ENCODE measurements at places on chromosomes 7 and 10.

DNA sequence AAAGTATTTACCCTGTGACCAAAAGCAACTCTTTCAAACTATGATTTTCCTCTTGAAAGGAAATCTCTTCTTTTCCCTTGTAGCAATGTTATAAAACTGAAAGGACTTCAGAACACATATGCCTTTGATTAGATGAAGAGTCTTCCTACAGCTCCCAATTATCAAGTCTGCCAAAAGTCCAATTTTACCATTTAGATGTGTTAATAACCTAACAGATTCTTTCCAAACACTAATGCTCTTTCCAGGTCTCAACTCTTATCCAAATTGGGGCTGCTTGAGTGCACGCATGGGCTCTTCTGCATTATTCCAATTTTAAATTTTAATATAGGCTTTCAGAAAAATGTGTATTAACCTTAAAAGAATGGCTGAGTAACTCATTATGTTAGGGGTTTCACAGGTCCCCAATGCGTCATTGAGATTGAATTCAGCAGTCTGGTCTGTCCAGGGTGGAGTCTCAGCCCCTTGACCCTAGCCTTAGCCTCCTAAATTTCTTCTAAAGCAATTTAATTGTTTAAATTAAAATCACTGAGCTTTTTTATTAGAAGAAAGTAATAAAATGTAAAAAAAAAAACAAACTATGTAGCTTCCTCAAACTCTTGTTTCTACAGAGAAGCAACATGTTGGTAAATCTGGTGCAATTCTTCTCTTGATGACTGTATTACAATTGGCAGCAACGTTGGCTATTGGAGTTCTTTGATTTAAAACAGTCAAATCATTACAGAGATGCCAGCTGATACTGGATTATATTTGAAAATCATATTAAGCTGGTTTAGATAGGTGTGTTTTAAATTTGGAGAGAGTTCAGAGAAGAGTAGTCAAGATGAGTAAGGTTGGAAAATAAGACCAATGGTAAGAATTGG is 170.4 kb downstream of the DKK1 start:
- DNase-seq = no peak

DNA sequence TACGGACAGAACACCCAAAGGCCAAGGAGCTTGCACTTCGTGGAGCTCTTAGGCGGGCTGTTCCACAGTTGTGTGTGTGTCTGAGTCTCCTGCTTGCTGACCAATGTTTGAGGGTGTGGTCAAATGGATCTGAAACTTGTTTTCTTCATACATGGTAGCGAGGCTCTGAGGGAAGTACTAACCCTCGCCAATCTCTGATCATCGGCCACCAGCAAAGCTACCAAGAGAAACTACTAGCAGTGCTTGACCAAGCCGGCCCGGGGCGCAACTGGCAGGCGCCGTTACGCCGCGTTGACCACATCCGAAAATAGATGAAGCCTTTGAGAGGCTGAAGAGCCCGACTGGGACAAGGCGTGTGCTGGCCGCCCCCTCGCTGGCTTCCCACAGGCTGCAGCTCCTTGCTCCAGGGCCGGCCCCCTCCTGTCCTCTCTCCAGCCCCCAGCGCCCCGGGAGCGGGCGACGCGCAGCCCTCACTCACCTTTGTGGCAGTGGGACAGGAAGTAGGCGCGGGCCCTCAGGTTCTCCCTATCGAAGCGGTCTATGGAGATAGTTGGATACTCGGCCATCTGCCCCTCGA is 384 bp downstream of the DCLRE1C start:
- no peak for DNase-seq

GRCh38 chr7:50349399-50349798 is 44.9 kb downstream of the IKZF1 start:
- no peak for DNase-seq

GRCh38 chr7:91264924-91265681 is 870 bp downstream of the FZD1 start:
- no peak for DNase-seq

GRCh38 chr10:25934621-25935139 is 651 bp downstream of the MYO3A start:
- DNase-seq = no peak

GRCh38 chr10:35340975-35341374 is 4.7 kb downstream of the CCNY start:
- DNase-seq = no peak

DNA sequence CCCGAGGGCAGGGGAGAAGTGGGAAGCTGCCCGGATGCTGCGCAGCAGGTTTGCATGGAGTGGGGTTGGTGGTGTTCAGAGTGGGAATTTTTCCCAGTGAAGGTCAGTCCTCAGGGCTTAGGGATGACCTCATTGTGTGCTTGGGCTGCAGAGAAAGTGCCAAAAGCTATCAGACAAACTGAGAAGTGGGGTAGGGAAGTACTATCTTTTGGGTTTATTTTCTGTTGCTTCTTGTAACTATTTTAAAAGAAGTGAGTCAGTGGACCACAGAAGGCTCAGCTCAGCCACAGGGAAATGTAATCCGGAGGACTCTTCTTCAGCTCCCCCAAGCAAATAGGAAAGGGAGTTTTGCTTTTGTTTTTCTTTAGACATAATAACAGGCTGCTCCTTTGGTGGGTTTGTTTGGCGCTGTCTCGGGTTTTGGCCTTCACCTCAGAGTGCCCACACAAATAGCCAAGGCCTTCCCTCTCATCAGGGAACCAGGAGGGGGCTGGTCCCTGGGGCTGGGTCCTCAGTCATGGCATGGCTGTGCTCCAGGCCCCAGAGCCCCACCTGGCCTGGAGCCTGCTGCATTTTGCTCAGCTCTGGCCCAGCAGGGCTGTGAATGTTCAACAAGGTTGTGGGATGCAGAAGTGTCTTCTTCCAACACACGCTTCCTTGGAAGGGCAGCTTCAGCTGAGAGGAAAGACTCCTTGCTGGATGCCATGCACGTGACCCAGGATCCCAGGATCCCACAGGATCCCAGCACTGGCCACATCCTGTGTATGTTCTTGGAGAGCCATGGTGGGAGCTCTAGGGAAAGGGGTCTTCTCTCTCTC is 5.4 kb upstream of the FAM170B start:
- DNase-seq = no peak

DNA sequence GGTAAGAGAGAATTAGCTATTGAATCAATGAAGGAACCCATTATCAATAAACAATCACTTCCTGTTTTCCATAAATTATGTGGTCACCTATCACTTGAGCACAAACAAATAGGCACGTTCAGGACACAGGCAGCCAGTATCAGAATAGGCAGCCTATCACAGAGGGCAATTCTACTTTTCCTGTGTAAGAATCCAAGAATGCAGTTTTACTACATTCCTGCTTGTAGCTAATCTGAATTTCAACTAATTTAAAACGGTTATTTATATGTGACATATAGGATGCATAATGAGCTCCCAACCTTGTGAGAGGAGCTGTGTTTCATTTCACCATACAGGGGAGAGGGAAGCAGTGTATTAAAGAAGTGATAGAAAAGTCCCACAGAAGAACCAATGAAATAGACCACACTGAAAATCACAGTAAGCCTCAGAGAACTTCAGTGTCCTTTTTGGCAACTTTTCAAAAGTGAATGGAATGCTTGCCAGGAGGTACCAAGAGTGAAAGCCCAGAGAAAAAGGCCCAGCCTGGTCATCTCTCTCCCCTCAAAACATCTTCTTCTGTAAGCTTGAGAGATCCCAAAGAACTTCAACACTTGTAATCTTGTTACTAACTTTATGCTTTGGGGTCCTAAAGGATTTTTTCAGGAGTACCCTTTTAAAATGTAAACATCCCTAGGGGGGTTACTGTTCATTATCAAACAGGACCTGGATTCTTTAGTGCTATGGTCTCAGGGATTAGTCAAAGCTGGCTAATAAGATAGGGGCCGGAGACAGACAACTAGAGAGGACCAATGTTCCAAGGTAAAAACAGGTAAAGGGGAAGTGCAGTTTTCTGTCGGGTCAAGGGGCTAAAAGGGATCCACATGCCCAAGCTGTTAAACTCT is 1.3 kb downstream of the IMMP2L start:
- DNase-seq = no peak

DNA sequence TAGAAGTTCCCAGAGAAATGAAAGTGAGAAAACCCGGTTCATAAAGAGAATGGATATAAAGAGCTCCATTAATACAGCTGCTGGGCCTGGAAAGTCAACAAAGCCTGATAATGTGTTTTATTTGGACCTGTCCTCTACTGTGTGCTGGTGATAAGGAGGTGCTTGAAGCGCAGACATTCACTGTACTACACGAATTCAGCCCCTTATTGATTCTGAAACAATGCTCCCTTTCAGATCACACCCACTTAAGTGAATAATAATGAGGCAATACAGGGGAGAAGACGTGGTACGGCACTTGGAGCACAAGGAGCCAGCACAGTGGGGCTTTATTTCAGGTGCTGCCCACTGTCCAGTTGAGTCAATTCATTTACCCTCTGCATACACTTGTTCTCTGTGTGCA is 260.8 kb downstream of the FGFR2 start:
- no peak for DNase-seq

DNA sequence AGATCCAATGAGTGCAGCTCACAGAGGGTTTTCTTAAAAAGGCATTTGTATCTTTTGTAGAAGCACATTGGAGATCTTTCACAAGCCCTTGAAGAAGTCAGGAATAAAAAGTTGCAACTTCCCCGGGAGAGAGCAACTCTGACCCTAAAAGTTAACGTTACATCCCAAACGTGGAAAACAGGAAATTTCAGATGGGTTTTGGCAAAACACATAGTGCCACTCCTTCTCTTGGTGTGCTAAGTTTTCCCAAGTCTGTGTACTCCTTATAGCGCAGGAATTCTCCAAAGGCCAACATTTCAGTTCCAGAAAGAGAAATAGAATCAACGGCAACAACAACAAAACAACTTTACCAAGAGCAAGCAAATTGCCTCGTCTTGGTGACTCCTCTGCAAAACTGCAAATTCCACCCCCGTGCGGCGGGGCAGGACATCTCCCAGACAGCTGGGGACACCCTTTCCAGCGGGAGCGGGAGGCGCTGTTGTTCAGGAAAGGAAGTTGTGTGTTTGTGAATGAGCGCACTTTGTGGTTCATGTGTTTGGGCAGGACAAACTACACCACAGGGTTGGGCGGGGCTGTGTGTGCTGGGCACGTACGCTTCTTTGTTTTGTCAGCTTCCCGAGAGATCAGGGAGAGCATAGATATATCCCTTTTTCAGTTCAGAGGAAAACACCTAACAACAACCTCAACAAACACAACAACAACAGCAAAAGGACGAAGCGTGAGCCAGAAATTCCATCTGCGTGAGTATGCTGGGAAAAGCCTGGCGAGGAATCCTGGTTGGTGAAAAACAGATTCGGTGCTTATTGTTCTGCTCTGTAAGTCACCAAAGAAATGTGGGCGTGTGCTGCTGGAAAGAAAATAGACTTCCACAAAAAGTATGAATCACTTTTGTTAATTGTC is 294.7 kb upstream of the PITRM1 start:
- DNase-seq = no peak

DNA sequence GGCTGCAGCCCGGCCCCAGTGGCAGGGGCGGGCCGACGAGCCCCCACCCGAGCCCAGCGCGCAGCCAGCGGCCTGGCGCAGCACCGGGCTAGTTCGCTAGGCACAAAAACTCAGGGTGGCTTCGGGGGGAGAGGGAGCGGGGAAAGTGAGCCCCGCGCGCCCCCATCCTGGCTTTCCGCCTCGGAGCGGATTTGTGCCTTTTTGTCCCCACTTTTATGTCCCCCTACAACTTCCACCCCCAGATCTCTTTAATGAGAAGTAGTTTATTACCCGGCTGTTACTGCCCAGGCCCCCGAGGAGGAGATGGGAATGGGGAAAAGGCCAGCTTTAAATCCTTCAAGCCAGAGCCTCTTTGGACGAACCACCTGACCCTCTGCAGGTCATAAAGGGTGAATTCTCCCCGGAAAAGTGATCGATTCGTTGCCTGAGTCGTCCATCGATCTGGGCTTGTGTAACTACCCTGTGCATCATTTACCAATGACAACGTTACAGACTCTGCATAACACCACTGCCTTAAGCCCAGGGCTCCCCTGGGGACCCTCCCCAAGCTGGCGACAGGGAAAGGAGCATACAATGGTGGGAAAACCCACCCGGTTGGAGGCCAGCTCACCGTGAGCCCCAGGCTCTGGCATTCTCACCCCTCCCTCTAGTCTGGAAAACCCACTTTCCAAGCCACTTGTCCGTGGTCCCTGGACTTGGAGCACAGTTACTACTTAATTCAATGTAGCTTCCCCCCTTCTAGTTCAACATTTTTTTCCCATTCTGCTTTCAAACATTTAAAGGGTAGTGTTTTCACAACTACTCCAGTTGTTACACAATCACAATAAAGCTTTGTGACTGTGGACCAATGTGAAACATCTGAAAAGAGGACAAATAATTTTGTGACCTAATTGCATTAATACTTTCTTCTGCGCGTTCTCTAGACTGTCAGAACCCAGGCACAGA is 748 bp upstream of the SH3PXD2A start:
- DNase-seq = no peak

DNA sequence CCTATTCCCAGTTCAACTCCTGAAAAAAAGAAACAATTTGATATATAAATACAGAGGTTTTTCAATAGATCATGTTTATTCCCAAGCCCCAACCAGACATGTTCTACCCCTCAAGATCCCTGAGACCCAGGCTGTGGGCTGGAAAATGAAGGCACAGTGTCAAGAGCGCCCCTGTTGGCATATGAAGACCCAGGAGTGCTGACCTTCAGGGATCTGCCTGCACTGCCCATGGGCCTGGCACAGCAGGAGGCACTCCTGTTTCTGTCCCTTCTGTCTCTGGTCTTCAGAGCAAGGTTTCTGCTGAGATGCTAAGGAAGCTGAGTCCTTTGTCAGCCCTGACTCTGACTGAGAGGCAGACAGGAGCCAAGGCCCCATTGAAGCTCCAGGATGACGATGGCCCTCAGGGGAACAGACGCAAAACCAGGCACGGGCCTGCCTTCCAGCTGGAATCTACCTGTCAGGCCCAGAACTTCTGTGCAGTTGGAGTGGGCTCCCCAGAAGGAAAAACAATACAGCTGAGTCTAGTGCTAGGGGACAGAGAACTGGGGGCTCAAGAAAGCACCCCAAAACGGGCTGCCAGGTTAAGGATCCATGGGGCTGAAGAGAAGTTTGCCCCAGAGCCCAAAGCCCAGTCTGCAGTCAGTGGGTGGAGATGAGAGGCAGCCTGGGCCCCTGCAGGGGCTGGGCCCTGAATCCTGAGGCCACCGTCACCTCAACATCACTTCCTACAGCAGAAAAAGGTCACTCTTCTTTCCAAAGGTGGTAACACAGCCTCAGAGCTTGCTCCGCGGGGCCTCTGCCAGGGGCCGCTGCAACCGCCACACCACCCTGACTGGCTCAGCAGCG is 6.7 kb upstream of the AIFM2 start:
- DNase-seq = no peak

GRCh38 chr10:132703419-132704007 is 82.4 kb downstream of the NKX6-2 start:
- DNase-seq = no peak

DNA sequence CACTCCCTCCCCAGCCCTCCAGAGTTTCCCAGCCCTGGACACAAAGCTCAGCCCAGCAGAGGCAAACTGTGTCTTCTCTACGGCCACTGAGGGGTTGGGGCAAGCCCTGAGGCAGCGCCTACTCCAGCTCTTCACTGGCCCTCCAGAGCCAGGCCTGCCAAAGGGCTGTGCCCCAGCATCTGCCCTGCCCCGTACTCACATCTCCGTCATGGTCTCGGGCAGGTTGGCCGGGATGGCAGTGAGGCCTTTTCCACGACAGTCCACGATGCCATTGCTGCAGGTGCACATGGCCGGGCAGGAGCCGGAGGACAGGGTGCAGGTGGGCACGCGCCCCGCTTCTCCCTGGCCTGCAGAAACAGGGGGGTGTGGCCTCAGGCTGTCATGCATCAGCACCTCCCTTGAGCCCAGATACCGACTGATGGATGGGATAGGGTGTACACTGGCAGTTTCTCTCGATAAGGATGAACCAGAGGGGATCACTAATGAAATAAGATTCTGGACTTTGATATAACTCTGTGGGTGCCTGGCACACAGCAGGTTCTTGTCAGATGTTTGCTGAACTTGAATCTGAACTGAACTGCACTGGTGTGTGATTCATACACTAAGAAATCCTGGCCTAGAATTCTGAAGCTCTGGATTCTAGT is 125.2 kb downstream of the SLIT1 start:
- DNase-seq = no peak
